ENCODE measurements at places on chromosomes 3 and 15.

GRCh38 chr3:172142051-172142863 lies 102.9 kb downstream of the FNDC3B start:
- H3K4me3 ChIP-seq = no peak overlapping the region
- ATAC-seq = no peak
- H3K27me3 ChIP-seq = no peaks in the 10 kb centered on the region
- peaks cover 31% of the 10 kb centered on the region for H3K4me1 ChIP-seq
- H3K36me3 ChIP-seq = no peaks in the 10 kb centered on the region

- no peaks in the 10 kb centered on the region for H3K27me3 ChIP-seq
- peak overlapping the region; percentile 93 for H3K27ac ChIP-seq
- ATAC-seq = peak; percentile 78
- H3K4me3 ChIP-seq = peak overlapping the region; percentile 73
Observed at GRCh38 chr15:73981761-73982221, 10.3 kb downstream of the STOML1 start.

GRCh38 chr3:64209866-64210621 lies 15.2 kb downstream of the PRICKLE2 start:
- no peak overlapping the region for H3K4me3 ChIP-seq
- no peaks in the 10 kb centered on the region for H3K36me3 ChIP-seq
- no peaks in the 10 kb centered on the region for H3K4me1 ChIP-seq
- no peak overlapping the region for H3K27ac ChIP-seq
- no peaks in the 10 kb centered on the region for H3K27me3 ChIP-seq

DNA sequence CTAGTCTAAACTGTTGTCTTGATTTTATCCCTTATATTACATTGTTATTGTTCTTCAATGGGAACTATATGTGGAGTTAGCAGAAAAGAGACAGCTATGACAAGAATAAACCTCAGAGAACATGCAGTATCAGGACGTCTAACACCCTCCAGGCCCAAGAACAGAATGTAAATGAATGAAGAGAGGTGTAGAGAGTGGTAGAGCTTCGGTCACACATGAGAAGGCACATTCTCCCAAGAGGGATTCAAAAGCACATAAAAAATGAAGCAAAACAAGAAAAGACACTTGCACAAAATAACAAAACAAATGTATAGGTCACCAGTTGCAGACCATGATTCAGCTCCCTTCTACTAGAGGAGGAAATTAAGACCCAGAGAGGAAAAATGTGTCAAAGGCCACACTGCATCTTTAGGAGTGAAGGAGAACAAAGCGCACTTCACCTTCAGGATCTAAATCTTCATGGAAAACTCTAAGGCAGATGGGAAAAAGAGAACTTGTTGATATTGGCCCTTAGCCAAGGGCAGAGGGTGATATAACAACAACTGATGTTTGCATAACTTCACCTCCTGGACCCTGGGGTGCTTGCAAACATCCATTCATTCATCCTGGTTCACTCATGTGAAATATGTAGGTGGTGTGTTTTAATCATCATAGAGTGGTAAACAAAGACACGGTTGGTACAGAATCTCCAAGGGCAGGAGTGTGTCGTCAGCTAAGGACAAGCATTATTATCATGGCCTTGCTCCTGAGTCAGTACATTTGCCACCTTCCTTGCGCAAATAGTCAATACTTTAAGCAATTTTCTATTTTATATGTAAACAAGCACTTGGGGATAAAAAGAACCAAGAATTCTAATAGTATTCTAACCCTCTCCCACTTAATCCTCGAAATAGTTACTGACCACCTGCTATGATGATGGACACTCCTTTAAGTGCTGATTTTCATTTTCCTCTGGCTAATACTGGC lies 8.8 kb downstream of the NEK10 start:
- H3K36me3 ChIP-seq = no peaks in the 10 kb centered on the region
- H3K4me3 ChIP-seq = peak overlapping the region; percentile 55
- H3K4me1 ChIP-seq = peaks cover 6% of the 10 kb centered on the region
- no peak for ATAC-seq
- no peaks in the 10 kb centered on the region for H3K27me3 ChIP-seq

DNA sequence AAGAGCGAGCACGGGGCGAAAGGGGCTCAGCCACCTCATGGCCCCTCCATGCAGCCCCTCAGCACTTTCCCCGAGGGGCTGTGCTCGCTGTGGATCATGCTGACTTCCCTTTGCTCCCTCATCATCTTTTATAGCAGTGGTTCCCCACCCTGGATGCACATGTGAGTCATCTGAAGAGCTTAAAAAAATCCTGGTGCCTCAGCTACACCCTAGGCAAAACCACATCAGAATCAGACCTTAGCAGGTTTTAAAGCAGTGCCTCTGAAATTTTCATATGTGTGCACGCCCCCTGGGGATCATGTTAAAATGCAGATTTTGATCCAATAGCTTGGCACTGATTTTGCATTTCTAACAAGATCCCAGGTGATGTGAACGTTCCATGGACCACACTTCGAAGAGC lies 50.9 kb downstream of the FEM1B start:
- H3K27me3 ChIP-seq = peaks cover 10% of the 10 kb centered on the region
- H3K4me1 ChIP-seq = peaks cover 17% of the 10 kb centered on the region
- no peaks in the 10 kb centered on the region for H3K36me3 ChIP-seq
- H3K4me3 ChIP-seq = peak overlapping the region; percentile 42

- H3K4me3 ChIP-seq = peak within 1 kb of the TSS; percentile 88
- H3K4me1 ChIP-seq = peaks cover 21% of the 10 kb centered on the region
- H3K27ac ChIP-seq = peak within 1 kb of the TSS; percentile 89
- H3K27me3 ChIP-seq = peaks cover 70% of the 10 kb centered on the region
- no peak for ATAC-seq
- H3K36me3 ChIP-seq = peaks cover 43% of the 10 kb centered on the region
Observed at GRCh38 chr15:60004009-60004845, at the start of gene FOXB1. Gene FOXB1, plus strand, starts transcription at chr15:60004311. Its CDS starts 653 bp downstream, at chr15:60004964.

DNA sequence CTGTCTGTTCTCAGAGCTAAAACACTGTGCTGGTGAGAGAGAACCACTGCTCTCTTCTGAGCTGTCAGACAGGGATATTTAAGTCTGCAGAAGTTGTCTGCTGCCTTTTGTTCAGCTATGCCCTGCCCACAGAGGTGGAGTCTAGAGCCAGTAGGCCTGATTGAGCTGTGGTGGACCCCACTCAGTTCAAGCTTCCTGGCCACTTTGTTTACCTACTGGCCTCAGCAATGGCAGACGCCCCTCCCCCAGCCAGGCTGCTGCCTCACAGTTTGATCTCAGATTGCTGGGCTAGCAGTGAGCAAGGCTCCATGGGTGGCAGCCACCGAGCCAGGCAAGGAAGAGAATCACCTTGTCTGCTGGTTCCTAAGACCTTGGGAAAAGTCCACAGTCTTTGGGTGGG lies 21.0 kb upstream of the CACNA1D start:
- no peak for ATAC-seq
- H3K27me3 ChIP-seq = peaks cover 41% of the 10 kb centered on the region
- H3K27ac ChIP-seq = no peak overlapping the region
- H3K36me3 ChIP-seq = no peaks in the 10 kb centered on the region

- H3K4me3 ChIP-seq = no peak overlapping the region
- peak overlapping the region; percentile 97 for H3K27ac ChIP-seq
- peaks cover 40% of the 10 kb centered on the region for H3K36me3 ChIP-seq
Observed at GRCh38 chr15:34335176-34336032, 2.2 kb downstream of the SLC12A6 start.

DNA sequence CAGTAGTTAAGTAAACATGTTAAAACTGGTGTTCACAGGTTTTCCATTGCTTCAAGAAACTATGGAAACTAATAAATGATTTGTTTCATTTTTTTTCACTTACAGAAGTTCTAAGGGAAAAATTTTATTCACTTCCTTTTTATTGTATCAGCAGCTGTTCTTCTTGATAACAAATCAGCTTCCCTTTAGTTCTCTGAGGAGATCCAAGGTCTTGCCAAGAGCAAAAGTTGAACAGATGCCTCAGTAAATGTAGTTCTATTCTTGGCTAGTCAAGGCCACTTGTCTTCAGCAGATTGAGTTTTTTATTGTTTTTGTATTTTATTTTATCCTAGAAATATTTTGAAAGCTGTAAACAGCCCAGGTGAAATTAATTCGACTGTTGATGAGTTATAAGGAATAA lies 41.8 kb downstream of the KCNH8 start:
- H3K36me3 ChIP-seq = no peaks in the 10 kb centered on the region
- no peak overlapping the region for H3K27ac ChIP-seq
- no peak for ATAC-seq
- H3K4me3 ChIP-seq = no peak overlapping the region
- no peaks in the 10 kb centered on the region for H3K27me3 ChIP-seq
- H3K4me1 ChIP-seq = no peaks in the 10 kb centered on the region

GRCh38 chr3:32283304-32283703 lies 44.8 kb downstream of the CMTM8 start:
- no peak overlapping the region for H3K4me3 ChIP-seq
- no peak for ATAC-seq
- H3K27ac ChIP-seq = peak overlapping the region; percentile 49
- H3K36me3 ChIP-seq = no peaks in the 10 kb centered on the region

GRCh38 chr15:45630917-45631691 lies 3.7 kb upstream of the SQOR start:
- peak overlapping the region; percentile 27 for H3K27ac ChIP-seq
- H3K4me1 ChIP-seq = peaks cover 10% of the 10 kb centered on the region
- H3K27me3 ChIP-seq = no peaks in the 10 kb centered on the region
- peaks cover 10% of the 10 kb centered on the region for H3K36me3 ChIP-seq
- peak overlapping the region; percentile 9 for H3K4me3 ChIP-seq

GRCh38 chr3:149343951-149344350 lies 10.5 kb upstream of the TM4SF18 start:
- H3K4me3 ChIP-seq = no peak overlapping the region
- no peak for ATAC-seq
- no peaks in the 10 kb centered on the region for H3K36me3 ChIP-seq
- no peaks in the 10 kb centered on the region for H3K4me1 ChIP-seq
- peaks cover 30% of the 10 kb centered on the region for H3K27me3 ChIP-seq

DNA sequence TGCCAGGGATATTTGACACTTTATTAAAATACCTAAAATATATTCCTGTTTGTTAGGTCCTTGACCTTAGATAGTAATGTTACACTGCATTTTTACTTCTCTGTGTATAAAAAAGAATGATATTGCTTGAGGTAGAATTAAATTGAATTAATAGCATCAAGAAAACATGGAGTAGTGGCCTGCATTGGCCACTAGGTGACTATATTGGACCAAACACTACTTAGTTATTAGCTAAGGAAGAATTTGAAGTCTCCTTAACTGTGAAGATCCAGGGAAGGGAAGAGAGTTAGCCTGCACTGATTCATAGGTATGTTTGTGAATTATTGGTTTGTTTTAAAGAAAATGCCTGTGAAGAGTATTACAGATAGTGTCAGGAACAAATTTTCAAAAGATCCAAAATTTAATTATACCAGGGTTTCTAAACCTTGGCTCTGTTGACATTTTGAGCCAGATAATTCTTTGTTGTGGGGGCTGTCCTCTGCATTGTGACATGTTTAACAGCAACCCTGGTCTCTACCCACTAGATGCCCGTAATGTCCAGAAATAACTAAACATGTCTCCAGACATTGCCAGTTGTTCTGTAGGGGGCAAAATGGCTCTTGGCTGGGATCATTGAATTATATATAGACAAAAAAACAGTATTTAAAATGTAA lies 103.6 kb upstream of the THSD4 start:
- H3K27ac ChIP-seq = no peak overlapping the region
- no peak for ATAC-seq

GRCh38 chr3:29384640-29385039 lies 103.8 kb downstream of the RBMS3 start:
- H3K27ac ChIP-seq = no peak overlapping the region
- no peak for ATAC-seq
- H3K36me3 ChIP-seq = no peaks in the 10 kb centered on the region

Measured in activated T-helper 17 cell treated with anti-CD3 and anti-CD28 coated beads, Interleukin-2, amount 50 U/mL, for 72 hours (primary cell).